ENCODE measurements at places on chromosomes 1 and 21. TPM values are rescaled to one million over a fixed set of nuclear protein-coding genes. Genes with fewer than 3 reads are reported as not detected.

CBR3 gene
- 28.8 TPM for total RNA-seq

AMY2B gene
- total RNA-seq: 69.5 TPM

LCE3D gene
- total RNA-seq: 5.3 TPM

PLA2G5 gene
- not detected for total RNA-seq

BLACAT1 gene
- not detected for total RNA-seq

TAS1R1 gene
- total RNA-seq: not detected

CHI3L2 gene
- 9.8 TPM for total RNA-seq

PGLYRP4 gene
- 25.0 TPM for total RNA-seq

HSD3B2 gene
- total RNA-seq: not detected

OR2T29 gene
- not detected for total RNA-seq

KCNC4 gene
- 5.9 TPM for total RNA-seq

TLCD4 gene
- 6.0 TPM for total RNA-seq

GCSAML gene
- not detected for total RNA-seq

DNA sequence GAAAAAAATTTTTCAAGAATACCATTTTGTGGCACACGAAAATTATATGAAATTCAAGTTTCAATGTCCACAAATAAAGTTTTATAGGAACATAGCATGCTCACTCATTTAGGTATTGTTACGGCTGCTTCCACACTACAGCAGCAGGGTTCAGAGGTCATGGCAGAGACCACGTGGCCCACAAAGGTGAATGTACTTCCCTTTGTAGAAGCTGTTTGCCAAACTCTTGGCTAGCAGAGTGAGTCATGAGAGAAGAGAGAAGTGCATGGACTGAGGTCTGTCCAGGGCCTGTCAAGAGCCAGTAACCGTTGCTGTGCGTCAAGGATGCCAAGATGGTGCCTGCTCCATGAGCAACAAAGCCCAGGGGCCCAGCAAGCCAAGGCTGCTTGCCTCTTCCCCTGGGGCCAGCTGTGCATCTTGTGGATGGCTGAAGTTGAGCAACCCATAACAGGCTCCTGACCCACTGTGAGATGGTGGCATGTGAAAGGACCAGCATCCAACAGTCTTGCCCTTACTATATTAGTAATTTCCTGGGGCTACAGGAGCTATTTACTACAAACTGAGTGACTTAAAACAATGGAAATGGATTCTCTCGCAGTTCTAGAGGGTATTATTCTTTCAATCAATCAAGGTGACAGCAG is 64.8 kb upstream of the ATP5PO start:
- DNase-seq: no peak

GRCh38 chr1:210883821-210884220 is 250.1 kb downstream of the KCNH1 start:
- DNase-seq: no peak

GRCh38 chr1:82625537-82625936 is 824.8 kb downstream of the ADGRL2 start:
- DNase-seq: no peak

- no peak for DNase-seq
Observed at GRCh38 chr1:48109390-48110013, 112.3 kb upstream of the TRABD2B start.

- DNase-seq: no peak
Observed at GRCh38 chr1:66275083-66275482, 258.9 kb upstream of the SGIP1 start.

- DNase-seq: peak; percentile 44
Observed at GRCh38 chr1:33302325-33302724, 18.6 kb downstream of the A3GALT2 start.

GRCh38 chr1:94501935-94502334 is 39.6 kb downstream of the F3 start:
- DNase-seq: no peak

GRCh38 chr1:234325878-234326496 is 47.3 kb upstream of the COA6 start:
- no peak for DNase-seq

- no peak for DNase-seq
Observed at GRCh38 chr21:44802396-44803153, 955 bp upstream of the UBE2G2 start.

GRCh38 chr1:59193443-59194093 is 103.3 kb upstream of the FGGY start:
- no peak for DNase-seq

- no peak for DNase-seq
Observed at GRCh38 chr1:29921741-29922140, 685.4 kb downstream of the PTPRU start.

DNA sequence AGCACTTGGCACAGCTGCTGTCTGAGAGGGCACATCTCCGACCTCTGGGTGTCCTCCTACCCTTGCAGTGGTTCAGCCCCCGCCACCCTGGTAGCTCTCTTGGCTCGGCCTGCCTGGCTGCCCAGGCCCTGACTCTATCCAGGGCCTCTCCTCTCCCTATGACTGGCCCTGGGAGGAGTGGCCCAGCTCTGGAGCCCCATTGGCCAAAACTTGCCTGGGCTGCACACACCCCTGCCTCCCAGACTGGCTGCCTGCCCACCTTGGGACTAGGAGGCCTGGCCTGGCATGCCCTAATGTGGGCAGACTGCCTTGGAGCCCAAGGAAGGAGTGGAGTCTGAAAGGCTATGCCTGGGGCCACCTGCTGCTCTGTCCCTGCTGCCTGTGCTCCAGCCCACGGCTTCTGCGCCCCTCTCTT is 33.6 kb downstream of the ACOT11 start:
- DNase-seq: peak; percentile 81

- DNase-seq: no peak
Observed at GRCh38 chr1:179883745-179884138, 1.7 kb downstream of the TOR1AIP1 start.

GRCh38 chr1:18352636-18353265 is 128.0 kb upstream of the KLHDC7A start:
- no peak for DNase-seq

DNA sequence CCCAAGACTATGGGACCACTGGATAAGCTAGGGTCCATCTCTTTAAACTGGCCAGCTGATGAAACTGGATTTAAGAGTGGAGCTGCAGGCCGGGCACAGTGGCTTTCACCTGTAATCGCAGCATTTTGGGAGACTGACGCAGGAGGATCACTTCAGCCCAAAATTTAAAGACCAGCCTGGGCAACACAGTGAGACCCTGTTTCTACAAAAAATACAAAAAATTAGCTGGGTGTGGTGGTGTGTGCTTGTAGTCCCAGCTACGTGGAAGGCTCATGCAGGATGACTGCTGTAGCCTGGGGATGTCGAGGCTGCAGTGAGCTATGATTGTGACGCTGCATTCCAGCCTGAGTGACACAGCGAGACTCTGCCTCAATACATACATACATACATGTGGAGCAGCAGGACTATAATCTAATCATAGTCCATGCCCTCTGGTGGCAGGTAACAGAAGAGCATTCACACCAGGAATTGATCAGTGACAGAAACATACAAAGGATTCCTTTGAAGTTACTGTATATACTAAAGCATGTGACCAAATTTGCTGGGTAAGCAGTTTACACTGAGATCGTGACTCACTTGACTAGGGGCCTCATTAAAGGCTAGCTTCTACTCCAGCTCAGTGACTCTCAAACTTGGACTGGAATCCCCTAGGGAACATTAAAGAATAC is 101.5 kb upstream of the SLFNL1 start:
- no peak for DNase-seq

- DNase-seq: no peak
Observed at GRCh38 chr1:116390195-116390594, 17.2 kb downstream of the ATP1A1 start.

GRCh38 chr1:64986903-64987871 is 20.8 kb upstream of the JAK1 start:
- no peak for DNase-seq

DNA sequence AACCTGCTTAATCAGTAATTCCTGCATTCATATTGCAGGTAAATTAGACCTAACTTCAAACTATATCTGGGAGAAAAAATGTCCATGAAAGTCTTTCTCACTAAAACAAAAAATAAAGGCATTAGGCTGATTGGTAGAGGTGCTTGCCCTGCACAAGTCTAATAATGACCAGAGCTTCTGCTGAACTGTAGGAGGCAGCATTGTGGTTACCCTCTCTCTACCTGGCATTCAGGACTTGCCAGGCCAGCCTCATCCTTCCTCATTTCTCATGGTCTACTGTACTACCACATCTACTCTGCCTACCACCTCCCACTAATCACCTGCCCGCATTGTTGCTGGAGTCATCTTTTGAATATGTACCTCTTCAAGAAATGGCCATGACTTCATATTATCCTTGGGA is 60.8 kb upstream of the KRTAP11-1 start:
- no peak for DNase-seq

DNA sequence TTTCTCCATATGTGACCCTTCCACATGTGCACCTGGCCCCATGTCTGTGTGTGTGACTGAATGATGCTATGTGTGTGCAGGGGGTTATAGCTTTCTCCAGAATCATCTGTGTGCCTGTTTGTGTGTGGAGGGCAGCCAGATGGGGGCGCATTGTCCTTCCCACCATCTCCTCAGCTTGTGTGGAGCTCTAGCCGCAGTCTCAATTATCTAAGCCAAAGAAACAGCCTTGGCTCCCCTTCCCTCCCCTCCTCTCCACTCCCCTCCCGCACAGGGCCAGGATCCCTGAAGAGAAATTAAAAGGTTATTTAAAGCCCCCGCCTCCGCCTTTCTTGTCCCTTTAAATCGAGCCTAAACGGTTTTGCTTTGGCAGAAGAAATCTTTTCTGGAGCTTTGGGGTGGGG is 1.8 kb upstream of the DMBX1 start:
- DNase-seq: no peak

DNA sequence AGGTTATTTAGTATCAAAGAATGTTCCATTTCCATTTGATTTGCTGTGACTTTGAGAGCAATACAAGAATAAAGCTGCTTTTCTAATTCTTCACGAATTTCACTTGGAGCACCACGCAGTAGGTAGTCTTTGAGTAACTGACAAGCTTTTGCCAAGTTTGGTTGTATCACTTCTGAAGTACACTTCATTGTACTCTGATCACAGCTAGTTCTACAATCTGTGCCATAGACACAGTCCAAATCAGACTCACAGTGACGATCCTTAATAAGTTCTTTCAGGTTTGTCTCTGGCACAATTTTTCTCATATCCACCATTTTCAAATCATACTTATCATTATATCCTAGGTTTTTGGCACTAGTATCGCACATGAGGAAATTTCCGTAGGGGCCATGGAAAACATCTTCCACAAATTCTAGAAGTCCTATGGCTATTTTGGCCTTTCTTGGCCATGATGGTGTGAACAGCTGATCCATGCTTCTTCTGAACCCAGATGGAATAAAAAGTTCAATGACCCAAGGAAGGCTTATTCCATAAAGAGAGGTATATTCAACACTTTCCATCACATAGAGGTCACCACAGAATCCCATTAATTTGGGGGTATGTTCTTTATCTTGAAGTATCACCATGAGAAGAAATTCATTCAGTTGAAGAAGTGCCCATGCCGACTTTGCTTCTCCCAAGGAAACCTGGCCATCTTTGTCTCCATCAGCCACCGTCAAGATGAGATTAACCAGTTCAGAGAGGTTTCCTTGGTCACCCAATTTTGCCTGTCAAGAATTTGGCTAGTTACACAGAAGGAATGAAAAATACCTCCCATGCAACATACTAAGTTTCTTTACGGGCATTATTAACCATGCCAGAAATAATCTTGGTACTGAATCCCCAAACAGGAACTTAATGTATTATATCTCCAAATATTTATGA is 11.9 kb downstream of the RPL5 start:
- no peak for DNase-seq

GRCh38 chr1:226953175-226953800 is 13.2 kb downstream of the COQ8A start:
- DNase-seq: no peak

- no peak for DNase-seq
Observed at GRCh38 chr21:41411449-41412089, 14.5 kb upstream of the MX1 start.

- no peak for DNase-seq
Observed at GRCh38 chr1:93694039-93694438, 12.4 kb upstream of the BCAR3 start.

DNA sequence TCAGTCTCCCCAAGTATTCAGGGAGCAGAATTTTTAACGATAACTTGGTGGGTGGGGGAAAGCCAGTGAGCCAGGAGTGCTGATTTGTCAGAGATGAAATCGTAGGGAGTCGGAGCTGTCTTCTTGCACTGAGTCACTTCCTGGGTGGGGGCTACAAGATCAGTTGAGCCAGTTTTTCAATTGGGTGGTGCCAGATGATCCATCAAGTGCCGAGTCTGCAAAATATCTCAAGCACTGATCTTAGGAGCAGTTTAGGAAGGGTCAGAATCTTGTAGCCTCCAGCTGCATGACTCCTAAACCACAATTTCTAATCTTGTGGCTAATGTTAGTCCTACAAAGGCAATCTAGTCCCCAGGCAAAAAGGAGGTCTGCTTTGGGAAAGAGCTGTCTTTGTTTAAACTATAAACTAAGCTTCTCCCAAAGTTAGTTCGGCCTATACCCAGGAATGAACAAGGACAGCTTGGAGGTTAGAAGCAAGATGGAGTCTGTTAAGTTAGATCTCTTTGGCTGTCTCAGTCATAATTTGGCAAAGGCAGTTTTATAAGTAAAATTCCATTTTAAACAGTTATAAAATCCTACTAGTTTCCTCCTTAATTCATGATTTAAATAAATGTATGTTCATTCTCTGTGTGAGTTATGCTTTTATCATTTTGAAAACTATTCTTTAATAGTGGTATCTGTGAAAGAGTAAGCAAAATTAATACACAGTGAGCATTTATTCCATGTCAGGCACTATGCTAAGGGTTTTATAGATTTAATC is 51.7 kb downstream of the SLC16A1 start:
- DNase-seq: no peak

DNA sequence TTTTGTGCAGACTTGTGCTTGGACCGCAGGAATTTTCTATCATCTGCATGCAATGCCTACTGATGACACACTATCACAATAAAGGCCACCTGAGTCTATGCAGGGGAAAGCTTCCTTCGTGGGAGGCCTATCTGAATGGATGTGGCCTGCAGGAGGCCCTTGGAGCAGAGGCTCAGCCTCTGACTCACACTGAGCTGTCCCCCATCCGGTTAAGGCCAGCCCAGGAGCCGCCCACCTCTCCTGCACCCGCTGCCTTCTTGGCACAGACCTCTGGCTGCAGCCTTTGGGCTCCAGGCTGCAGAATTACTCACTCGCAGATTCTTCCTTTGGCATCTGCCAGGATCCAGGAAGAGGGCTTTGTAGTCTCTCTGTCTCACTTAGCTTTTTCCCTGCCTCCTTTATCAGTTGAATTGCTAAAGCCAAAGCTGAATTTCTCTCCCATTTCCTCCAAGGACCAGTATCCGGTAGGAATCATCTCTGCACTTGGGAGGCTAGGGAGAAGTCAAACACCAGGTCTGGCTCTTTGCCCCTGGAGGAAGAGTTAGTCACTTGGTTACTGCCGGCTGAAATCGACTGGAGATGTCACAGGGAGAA is 65.1 kb upstream of the JUN start:
- peak; percentile 83 for DNase-seq

- no peak for DNase-seq
Observed at GRCh38 chr1:53687901-53688300, 51.1 kb downstream of the GLIS1 start.

GRCh38 chr1:27322569-27323240 is 742 bp downstream of the TMEM222 start:
- DNase-seq: no peak

GRCh38 chr1:236779312-236779711 is 15.8 kb upstream of the MTR start:
- DNase-seq: no peak

- no peak for DNase-seq
Observed at GRCh38 chr1:100646001-100646400, 73.5 kb upstream of the VCAM1 start.

Data from suprapubic skin (tissue), 4 donors.